ENCODE measurements at places on chromosomes 1 and 21. TPM values are rescaled to one million over a fixed set of nuclear protein-coding genes. Genes with fewer than 3 reads are reported as not detected.

DNA sequence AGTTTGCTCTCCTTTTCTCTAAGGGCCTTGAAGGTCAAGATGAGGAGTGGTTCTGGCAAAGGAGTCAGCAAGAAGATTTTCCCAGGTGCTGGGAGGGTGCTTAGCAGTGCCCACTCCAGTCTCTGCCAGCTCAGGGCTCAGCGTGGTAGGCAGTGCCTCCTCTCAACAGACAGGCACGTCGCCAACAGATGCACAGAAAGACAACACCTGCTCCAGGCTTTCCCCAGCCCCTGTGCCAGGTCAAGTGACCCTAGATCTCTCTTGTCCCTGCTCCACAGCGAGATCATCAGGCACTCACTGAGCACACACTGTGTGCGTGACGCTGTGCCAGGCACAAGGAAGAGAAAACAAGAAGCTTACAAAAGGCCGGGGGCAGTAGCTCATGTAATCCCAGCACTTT lies 86.0 kb downstream of the CASZ1 start:
- no peaks in the 10 kb centered on the region for H3K36me3 ChIP-seq
- no peak for DNase-seq
- H3K4me1 ChIP-seq: no peaks in the 10 kb centered on the region
- no peak overlapping the region for H3K4me3 ChIP-seq
- H3K27ac ChIP-seq: no peak overlapping the region
- no peaks in the 10 kb centered on the region for H3K27me3 ChIP-seq

- no peaks in the 10 kb centered on the region for H3K4me1 ChIP-seq
- H3K4me3 ChIP-seq: no peak overlapping the region
- H3K27ac ChIP-seq: no peak overlapping the region
- H3K36me3 ChIP-seq: no peaks in the 10 kb centered on the region
- DNase-seq: no peak
These were observed 171.3 kb upstream of the USP24 start for GRCh38 chr1:55386456-55386855.

DNA sequence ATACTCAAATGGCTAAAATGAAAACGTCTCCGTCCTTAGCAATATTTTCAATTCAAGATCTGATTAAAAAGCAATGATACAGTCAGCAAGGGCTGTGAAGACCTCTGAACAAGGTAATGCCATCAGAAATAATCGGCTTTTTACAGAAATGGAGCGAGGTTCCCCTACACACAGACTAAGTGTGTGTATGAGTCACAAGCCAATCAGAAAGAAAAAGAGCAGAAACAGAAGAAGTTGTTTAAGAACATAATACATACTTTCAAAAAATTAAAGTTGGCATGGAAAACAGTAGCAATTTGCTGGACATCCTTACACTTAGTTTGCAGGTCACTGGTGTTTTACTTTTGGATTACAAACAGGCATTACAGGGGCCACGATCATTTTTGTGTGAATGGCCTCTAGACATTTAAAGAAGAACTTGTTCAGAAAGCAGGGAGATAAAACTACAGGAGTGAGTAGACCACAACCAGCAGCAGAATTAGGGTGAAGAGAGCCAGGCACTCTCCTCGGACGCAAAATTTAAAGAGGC lies 350.0 kb upstream of the RUNX1 start:
- no peak overlapping the region for H3K4me3 ChIP-seq
- H3K27ac ChIP-seq: no peak overlapping the region
- no peak for DNase-seq

GRCh38 chr1:211892577-211892976 lies 62.0 kb upstream of the LPGAT1 start:
- H3K4me1 ChIP-seq: no peaks in the 10 kb centered on the region
- H3K36me3 ChIP-seq: no peaks in the 10 kb centered on the region
- no peaks in the 10 kb centered on the region for H3K27me3 ChIP-seq
- DNase-seq: no peak

GRCh38 chr1:28971980-28972771 lies 57.8 kb downstream of the EPB41 start:
- H3K36me3 ChIP-seq: no peaks in the 10 kb centered on the region
- H3K27ac ChIP-seq: no peak overlapping the region
- no peak overlapping the region for H3K4me3 ChIP-seq
- H3K27me3 ChIP-seq: no peaks in the 10 kb centered on the region

DNA sequence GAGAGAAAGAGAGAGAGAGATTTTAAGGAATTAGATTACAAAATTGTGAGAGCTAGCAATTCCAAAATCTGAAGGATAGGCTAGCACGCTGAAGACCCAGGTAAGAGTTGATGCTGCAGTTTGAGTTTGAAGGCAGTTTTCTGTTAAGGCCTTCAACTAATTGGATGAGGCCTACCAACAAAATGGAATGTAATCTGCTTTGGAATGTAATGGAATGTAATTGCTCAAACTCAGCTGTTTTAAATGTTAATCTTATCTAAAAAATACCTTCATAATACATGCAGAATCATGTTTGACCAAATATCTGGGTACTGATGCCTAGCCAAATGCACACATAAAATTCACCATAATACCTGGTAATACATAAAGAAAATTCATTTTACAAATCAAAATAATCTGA lies 976.1 kb downstream of the LTN1 start:
- no peaks in the 10 kb centered on the region for H3K27me3 ChIP-seq
- no peak overlapping the region for H3K27ac ChIP-seq
- H3K4me1 ChIP-seq: no peaks in the 10 kb centered on the region
- no peak for DNase-seq
- H3K36me3 ChIP-seq: no peaks in the 10 kb centered on the region

DNA sequence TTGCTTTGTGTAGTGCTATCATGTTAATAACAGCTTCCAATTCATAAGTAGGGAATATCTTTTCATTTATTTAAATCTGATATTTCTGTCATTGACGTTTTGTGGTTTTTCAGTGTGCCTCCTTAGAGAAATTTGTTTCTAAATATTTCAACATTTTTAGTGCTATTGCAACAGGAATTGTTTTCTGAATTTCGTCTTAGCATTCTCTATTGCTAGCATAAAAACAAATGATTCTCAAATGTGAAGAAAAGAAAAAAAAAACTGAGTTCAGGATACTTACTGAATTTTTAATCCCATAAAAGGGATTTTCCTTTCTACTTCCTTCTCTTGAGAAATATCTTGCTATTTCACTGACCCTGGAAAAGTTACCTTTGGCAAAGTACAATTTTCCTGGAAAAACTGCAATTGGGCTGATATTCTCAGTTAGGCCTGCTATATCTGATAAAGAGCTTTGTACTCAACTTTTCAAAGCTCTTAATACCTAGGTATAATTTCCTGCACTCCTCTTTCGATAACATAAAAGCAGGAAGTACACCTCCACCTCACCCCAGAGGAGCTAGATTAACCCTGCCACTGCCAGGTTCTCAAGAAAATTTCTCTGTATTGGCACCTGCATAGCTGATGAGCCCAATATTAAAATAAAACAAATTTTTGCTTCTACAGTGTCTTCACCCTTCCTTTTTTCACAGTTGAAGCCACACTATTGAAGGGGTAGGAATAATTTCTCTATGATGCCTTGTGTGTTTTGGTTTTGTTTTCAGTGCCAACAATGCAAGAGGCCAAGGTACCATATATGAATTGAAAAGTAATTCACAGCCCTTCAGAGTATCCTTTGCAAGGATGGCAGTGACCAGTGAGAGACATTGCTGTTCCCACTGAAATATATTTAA lies 35.6 kb downstream of the PTPN14 start:
- no peak overlapping the region for H3K4me3 ChIP-seq
- no peaks in the 10 kb centered on the region for H3K36me3 ChIP-seq
- peaks cover 6% of the 10 kb centered on the region for H3K4me1 ChIP-seq
- DNase-seq: no peak

- no peak for DNase-seq
- no peak overlapping the region for H3K4me3 ChIP-seq
- H3K4me1 ChIP-seq: no peaks in the 10 kb centered on the region
- H3K27ac ChIP-seq: no peak overlapping the region
- no peaks in the 10 kb centered on the region for H3K27me3 ChIP-seq
These were observed 241.8 kb upstream of the KIAA0040 start for GRCh38 chr1:175434283-175434860.

DNA sequence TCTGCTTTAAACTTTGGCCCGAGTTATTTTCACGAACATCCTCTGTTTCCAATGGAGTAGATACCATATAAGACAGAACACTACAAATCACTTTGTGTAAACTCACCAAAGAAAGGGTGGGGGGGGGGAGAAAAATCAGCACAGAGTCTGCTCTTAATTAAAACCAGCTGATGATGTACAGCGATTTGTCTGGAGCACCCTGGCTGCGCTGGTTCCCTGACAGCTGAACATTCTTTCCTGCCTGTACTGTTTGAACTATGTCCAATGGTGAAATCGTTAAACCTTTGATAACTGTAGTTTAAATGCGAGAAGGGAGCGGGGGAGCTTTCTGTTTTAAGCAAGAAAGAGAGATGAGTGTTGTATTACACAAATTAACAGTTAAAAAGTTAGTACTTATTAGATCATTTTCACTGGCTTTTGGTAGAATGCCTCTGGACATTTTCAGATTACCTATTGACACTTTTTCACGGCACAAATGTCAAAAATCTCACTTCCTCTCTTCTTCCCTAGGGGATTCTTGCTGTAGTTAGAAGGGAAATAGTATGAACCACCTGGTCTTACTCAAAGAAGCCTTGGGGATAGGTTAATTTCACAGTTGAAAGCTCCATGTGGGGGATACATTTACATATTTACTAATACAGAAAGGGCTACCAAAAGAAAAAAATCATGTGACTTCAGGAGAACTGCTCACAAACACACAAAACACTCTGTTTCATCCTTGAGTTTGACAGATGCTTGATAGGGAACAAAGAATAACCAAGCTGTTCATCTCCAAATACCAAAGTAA lies 140.2 kb upstream of the RUNX1 start:
- no peaks in the 10 kb centered on the region for H3K4me1 ChIP-seq
- H3K36me3 ChIP-seq: no peaks in the 10 kb centered on the region
- no peak overlapping the region for H3K4me3 ChIP-seq
- no peak overlapping the region for H3K27ac ChIP-seq

GRCh38 chr1:6014130-6014999 lies 22.1 kb upstream of the NPHP4 start:
- H3K27me3 ChIP-seq: no peaks in the 10 kb centered on the region
- H3K4me3 ChIP-seq: no peak overlapping the region
- no peak overlapping the region for H3K27ac ChIP-seq
- no peaks in the 10 kb centered on the region for H3K36me3 ChIP-seq

DNA sequence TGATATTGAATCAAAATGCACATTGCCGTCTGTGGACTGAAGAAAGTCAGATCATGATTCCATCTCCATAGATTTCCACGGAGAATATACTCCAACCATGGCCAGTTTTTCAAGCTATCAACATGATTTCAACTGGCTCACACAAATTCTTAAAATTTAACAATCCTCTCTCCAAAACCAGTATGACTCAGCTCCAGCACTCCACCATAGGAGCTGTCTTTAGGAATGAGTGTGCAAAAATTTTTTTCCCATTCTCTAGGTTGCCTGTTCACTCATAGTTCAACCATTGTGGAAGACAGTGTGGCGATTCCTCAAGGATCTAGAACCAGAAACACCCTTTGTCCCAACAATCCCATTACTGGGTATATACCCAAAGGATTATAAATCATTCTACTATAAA lies 40.8 kb downstream of the RGL1 start:
- no peak for DNase-seq
- H3K4me1 ChIP-seq: peaks cover 6% of the 10 kb centered on the region
- H3K36me3 ChIP-seq: no peaks in the 10 kb centered on the region
- no peak overlapping the region for H3K27ac ChIP-seq
- no peaks in the 10 kb centered on the region for H3K27me3 ChIP-seq
- H3K4me3 ChIP-seq: no peak overlapping the region

DNA sequence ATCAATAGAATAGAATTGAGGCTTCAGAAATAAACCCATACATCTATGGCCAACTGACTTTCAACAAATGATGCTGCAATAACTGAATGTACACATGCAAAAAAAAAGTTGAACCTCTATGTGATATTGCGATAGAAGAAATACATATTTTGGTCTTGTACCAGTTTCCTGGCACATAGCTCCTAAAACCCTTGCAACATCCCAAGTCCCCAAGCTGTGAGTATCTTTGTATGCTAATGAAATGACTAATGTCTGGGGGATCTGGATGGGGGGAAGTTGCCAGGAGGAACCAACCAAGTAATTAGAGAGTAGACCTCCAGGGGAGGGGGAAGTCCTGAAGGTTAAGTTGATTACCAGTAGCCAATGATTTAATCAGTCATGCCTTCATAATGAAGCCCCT lies 24.4 kb downstream of the BLZF1 start:
- no peak for DNase-seq
- H3K36me3 ChIP-seq: peaks cover 12% of the 10 kb centered on the region
- H3K27ac ChIP-seq: no peak overlapping the region
- H3K27me3 ChIP-seq: no peaks in the 10 kb centered on the region
- H3K4me3 ChIP-seq: no peak overlapping the region

GRCh38 chr1:90045853-90046563 lies 51.1 kb downstream of the ZNF326 start:
- H3K4me1 ChIP-seq: no peaks in the 10 kb centered on the region
- DNase-seq: no peak
- no peaks in the 10 kb centered on the region for H3K27me3 ChIP-seq
- no peak overlapping the region for H3K4me3 ChIP-seq
- no peak overlapping the region for H3K27ac ChIP-seq

GRCh38 chr1:185568155-185569123 lies 165.8 kb upstream of the HMCN1 start:
- no peak overlapping the region for H3K4me3 ChIP-seq
- peak; percentile 41 for DNase-seq
- H3K4me1 ChIP-seq: peaks cover 67% of the 10 kb centered on the region
- peak overlapping the region; percentile 80 for H3K27ac ChIP-seq
- no peaks in the 10 kb centered on the region for H3K36me3 ChIP-seq

DNA sequence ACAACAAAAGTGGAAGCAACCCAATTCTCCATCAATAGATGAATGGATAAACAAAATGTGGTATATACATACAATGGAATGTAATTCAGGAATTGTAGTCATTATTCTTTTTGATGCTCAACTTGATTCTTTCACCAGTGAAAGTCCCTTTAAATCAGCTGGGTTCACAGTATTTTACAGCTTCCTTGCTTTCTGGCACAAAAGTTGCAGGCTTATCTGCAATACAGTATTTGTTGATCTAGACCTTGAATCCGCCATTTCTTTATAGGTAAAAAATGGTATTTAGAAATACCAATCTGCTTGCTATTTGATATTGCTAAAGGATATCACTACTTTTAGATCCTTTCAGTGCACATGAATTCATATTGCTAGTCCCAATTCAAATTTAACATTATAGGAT lies 44.7 kb upstream of the ERO1B start:
- no peaks in the 10 kb centered on the region for H3K27me3 ChIP-seq
- H3K4me1 ChIP-seq: no peaks in the 10 kb centered on the region
- H3K27ac ChIP-seq: no peak overlapping the region
- H3K4me3 ChIP-seq: no peak overlapping the region

- peak overlapping the region; percentile 67 for H3K27ac ChIP-seq
- H3K4me1 ChIP-seq: peaks cover 60% of the 10 kb centered on the region
- H3K4me3 ChIP-seq: no peak overlapping the region
- H3K27me3 ChIP-seq: no peaks in the 10 kb centered on the region
- peak; percentile 96 for DNase-seq
These were observed 31.0 kb upstream of the IL10 start for GRCh38 chr1:206803221-206803730.

The ASCL5 gene
- total RNA-seq: not detected

The OR2T11 gene
- total RNA-seq: not detected

The FAM72A gene
- total RNA-seq: 1.00 TPM

The TNFRSF4 gene
- total RNA-seq: 15.5 TPM

The TRIM67 gene
- not detected for total RNA-seq

The DNASE2B gene
- not detected for total RNA-seq

Data from CD4-positive, alpha-beta memory T cell (primary cell).